Posterior cingulate gyrus (tissue), 11 donors: ENCODE measurements at places on chromosomes 12 and 14.

DNA sequence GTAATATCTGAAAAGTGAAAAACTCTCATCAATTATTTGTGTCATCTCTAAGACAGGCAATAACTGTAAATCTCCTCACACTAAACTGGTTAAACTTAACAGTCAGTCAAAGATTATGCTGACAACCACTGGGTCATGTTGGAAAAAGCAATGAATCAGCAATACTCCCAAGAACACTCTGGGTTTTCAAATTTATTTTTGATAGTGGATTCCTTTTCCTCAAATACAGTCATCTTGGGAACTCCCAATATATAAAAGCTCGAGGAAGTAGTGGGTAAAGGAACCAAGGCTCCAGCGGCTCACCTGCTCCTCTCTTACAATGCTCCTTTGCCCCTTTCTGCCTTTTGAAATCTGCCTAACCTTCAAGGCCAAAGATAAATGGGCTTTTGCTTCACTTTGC, 70.0 kb downstream of the ARMH4 start:
- DNase-seq = no peak

DNA sequence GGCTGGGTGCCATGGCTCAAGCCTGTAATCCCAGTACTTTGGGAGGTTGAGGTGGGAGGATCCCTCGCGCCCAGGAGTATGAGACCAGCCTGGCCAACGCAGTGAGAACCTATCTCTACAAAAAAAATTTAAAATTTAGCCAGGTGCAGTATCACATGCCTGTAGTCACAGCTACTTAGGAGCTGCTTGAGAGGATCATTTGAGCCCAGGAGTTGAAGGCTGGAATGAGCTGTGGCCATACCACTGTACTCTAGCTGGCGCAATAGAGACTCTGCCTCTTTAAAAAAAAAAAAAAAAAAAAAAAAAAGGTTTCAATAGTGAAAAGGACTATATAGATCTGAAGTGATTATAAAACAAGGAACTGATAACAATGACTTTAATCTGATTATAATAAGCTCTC, 13.5 kb downstream of the PSMA3 start:
- no peak for DNase-seq

DNA sequence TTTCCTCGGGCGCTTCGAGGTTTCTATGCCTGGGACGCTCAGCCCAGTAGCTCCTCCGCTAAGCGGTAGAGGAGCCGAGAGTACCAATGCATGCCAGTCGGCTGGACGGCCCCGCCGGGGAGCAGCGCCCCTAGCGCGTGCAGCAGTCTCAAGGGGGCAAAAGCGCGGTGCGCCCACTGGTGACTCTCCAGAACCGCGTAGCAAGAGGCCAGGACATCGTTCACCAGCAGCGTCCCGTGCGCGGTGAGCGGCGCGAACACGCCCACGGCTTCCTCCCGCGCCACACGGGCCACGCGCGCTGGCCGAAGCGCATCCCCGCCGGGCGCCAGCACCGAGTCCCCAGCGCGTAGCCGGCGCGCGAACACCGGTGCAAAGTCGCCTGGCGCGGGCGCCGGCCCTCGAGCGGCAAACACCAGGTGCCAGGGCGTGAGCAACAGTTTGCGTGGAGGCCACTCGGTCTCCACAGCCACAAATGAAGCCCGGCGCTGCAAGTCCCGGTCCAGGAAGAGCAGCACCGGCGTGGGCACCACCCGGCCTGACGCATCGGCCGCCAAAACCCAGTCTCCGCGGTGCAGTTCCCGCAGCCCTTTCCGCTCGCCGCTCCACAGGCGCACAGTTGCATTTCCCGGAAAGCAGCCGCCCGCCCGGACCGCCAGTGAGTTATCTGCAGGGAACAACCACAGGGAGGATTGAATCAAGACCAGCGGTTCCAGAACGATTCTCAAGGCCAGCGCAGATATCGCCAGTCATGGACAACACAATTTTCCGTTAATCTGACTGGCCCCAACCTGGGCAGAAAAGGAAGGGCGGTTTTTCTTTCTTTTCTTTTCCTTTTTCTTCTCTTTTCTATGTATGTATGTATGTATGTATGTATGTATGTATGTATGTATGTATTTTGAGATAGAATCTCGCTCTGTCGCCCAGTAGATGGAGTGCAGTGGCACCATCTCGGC, 4.5 kb downstream of the DHH start:
- DNase-seq = peak; percentile 51

GRCh38 chr14:99260587-99261551, 11.1 kb downstream of the BCL11B start:
- no peak for DNase-seq
